ENCODE measurements at places on chromosomes 12 and 14.
A peak's percentile ranks its signal among the peaks of the same experiment; 100 is the strongest.

GRCh38 chr14:24052656-24053547 lies 1.1 kb downstream of the CARMIL3 start:
- DNase-seq, result peak; percentile 16

DNA sequence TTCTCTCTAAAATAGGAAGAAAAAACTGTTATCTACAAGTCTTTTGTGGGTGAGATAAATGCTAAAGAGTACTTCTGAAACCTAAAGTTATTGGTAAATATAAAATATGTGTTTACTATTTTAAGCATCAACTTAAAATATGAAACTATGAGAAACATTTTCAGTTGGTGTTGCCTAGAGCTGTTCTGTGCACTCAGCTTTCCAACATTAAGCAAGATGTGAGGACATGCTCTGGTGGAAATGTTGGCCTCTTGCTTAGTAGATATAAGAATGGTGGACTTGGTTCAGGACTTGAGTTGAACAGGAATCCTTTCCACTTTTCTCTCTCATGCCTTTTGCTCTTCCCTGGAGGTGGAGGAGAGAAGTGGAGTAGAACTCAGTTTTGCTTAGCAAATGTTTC lies 164.1 kb upstream of the PELI2 start:
- DNase-seq, result no peak

DNA sequence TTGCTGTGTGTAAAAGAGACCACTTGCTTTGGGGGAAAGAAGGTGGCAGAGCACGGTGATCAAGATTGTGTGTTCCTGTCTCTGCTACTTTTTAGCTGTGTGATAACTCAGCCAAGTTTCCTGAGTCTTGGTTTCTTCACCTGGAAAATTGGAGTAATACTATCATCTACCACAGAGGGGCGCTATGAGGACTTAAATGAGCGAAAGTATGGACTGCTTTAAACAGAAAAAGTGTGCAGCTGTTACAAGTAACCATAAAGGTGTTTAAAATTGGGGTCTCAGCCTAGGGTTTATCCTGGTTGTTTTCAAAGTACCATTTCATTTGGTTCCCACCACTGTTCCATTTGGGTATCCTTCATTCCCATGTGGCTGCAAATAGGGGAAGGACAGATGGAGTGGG lies 65.9 kb upstream of the WSCD2 start:
- DNase-seq, result no peak

GRCh38 chr12:25949343-25949742 lies 9.1 kb upstream of the RASSF8 start:
- DNase-seq, result no peak

DNA sequence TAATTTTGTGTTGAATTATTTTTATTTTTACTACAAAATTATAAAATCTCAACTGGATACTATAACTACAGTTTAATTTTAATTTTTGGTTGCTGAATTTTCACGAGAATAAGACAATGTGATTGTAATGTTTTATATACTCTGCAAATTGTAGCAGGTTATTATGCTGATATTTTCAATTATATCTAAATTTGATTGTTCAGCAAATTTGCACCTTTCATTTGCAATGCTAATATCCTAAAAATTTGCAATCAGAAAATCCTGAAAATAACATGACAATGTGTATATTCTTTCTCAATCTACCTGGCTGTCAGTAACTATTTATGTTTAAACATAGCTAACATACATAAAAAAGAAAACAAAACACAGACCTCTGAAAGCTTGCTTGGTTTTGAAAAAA lies 932.2 kb upstream of the LRFN5 start:
- no peak for DNase-seq

- DNase-seq, result no peak
These were observed 13.7 kb downstream of the ANKRD52 start for GRCh38 chr12:56244494-56244893.

GRCh38 chr12:53173085-53173715 lies 7.3 kb upstream of the ZNF740 start:
- DNase-seq, result no peak

GRCh38 chr12:57431654-57432188 lies 878 bp upstream of the R3HDM2 start:
- DNase-seq, result no peak

DNA sequence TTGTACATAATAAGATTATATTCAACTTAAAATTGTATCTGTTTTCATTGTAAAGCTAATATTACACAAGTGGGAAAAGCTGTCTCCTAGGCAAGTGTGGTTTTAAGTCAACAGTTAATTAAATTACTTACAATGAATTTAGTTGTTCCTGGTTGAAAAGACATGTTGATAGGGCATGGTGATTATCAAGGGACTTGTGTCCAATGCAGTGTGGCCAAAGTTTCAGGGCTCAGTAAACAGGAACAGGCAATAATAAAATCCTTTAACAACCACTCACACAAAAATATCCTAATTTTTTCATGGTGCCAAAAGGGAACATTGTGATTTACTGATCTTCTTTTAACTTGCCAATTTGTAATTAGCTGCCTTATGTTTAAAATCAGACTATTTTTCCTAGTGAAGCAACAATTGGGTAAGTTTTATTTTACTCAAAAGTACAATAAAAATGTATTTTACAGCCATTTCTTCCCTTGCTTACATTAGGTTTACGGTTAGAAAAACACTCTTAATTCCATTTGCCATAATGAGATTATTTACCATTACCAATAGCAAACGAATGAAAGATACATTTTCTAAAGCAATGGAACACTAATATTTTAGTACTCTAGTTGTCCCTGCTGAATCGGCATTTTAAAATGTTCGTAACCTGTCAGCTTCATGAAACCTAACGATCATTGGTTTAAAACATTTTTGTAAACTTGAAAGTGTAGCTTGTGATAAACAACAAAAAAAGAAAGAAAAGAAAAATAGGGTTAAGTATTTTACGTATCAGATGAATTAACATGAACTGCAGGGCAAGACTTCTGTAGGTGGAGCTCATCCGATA lies 1.8 kb upstream of the WNK1 start:
- DNase-seq, result no peak

DNA sequence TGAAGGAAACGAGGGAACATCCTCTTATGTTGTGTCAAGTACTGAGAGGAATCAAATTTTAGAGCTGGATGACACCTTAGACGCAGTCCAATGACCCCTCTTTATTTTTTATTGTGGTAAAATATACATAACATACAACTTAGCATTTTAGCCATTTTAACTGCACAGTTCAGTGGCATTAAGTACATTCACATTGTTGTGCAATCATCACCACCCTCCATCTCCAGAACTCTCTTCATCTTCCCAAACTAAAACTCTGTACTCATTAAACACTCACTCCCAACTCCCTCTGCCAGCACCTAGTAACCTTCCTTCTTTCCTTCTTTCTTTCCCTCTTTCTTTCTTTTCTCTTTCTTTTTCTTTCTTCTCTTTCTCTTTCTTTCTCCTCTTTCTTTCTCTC lies 97.2 kb upstream of the SLC24A4 start:
- no peak for DNase-seq

DNA sequence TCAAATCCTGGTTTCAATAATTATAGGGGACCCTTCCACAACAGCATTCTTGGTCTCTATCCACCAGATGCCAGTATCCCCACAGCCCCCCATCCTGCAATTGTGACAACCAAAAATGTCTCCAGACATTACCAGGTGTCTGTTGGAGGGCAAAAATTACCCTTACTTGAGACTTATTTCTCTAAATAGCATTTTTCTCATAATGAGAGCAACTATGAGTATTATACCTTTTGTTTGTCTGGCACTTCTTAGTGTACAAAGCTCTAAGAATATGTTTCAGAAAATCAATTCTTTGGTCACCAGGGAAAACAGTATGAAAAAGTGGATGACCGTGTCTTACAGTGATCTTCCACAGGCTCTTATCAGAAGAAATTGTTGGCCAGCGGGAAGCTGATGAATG lies 27.5 kb upstream of the RMST start:
- DNase-seq, result no peak

- DNase-seq, result no peak
These were observed 1.2 kb upstream of the GIT2 start for GRCh38 chr12:109997393-109997792.

GRCh38 chr12:45669093-45669492 lies 60.4 kb upstream of the ARID2 start:
- no peak for DNase-seq

GRCh38 chr12:32532951-32533350 lies 133.6 kb downstream of the FGD4 start:
- no peak for DNase-seq

- peak; percentile 16 for DNase-seq
These were observed 74.9 kb downstream of the NTF3 start for GRCh38 chr12:5506821-5507231.

DNA sequence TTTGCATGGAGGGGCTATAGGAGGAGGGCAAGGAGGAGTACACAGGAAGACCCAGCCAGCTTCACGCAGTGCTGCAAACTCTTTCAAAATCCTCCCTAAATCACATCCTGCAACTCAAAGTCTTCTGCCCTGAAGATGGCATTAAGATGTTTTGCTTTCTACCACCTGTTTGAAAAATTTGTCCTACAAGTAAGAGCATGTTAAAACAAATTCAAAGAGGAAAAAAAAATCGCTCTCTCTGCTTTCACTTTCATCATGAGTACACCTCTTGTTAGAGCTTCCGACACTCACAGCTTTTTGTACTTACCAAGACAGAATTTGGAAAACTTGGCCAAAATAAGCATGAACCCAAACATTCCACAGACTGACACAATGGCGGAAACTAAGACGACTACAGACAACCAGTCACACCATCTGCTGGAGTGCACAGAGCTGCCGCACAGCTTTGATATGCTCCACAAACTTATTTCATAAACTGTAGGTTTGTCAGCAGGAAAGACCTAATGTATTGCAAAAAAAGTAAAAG lies 21.3 kb downstream of the GCH1 start:
- peak; percentile 45 for DNase-seq

DNA sequence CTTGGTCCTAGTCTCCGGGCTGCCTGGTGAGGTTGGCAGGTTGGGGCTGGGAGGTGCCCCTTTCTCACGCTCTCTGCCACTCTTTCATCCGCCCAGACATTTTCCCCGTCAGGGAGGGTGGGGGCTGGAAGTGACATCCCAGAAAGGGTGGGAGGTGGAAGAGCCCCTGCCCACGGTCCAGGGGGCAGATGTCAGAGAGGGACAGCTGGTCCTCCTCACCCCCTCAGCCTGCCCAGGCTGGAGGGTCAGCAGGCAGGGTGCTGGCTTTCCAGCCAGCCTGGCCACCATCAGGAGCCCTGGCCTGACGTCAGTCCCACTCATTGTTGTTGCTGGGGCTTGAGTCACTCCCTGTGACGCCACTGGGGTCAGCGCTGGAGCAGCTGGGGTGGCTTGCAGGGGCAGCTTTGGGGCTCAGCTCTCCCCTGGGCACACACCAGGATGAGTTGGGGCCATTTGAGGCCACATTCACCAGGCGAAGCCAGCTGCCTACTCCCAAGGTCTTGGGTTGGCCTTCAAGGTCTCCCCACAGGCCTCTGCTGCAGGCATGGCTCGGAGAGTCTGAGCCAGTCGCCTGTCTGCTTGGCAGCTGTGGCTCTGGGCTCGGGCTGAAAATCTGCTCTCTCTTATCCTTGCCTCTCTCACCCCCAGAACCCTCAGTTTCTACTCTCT lies 5.7 kb upstream of the ATG101 start:
- DNase-seq, result no peak

DNA sequence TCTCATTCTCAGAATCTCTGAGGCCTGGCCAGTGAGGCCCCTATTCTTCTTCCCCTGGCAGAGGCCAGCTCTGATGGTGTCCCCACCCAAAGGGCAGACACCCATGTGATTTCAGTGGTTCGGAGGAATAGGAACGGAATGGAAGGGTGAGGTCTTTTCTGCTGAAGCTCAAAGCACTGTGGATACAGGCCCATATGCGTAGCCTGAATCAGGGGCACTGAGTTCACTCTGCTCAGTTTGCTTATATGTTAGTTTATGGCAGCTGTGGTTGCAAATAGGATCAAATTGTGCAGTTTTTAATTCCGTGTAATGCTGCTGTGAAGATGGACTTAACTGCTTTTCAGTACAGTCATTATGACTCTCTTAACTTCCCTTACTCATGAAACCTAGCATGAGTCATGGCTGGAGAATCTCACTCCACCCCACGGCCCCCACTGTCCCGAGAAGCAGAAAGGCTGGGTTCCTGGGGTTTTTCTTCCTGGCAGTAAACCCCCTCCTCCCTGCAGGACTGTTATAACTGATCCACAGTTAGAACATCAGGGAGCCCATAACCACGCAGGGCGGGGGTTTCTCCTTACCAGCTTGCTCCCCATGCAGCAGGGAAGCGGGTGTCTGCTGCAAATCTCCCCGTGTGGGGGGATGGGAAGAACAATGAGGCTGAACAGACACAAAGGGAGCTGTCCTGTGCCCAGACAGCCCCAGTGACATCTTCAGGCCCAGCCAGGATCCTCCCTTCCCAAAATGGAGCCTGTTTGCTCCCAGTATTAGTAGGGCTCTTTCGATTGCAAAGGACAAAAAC lies 122.7 kb downstream of the SLC38A6 start:
- DNase-seq, result no peak

DNA sequence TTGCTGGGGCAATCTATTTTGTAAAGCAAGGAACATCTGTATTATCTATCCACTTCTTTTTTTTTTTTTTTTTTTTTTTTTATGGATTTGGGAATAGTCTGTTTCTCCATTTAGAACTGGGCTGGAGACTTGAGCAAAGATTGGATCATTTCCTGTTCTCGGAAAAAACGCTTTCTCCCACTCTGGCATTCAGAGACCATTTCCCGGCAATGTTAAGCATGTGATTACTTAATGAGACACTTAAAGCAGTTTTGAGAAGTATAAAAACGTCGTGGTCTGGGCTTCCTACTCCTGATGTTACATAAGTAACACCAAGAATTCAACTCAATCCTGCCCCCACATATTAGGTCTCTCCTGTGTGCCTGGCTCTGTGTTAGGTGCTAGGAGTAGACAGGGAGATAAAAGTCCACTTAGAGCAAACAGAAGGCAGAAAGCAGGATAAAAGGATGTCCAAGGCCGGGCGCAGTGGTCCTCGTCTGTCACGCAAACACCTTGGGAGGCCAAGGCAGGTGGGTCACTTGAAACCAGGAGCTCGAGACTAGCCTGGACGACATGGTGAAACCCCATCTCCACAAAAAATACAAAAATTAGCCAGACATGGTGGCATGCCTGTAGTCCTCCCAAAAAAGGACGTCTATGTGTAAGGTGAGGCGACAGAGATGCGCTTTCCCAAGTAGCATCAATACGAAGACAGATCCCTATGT lies 152.1 kb upstream of the GSC start:
- DNase-seq, result no peak

- DNase-seq, result no peak
These were observed 6.7 kb downstream of the BTBD6 start for GRCh38 chr14:105255021-105255507.

DNA sequence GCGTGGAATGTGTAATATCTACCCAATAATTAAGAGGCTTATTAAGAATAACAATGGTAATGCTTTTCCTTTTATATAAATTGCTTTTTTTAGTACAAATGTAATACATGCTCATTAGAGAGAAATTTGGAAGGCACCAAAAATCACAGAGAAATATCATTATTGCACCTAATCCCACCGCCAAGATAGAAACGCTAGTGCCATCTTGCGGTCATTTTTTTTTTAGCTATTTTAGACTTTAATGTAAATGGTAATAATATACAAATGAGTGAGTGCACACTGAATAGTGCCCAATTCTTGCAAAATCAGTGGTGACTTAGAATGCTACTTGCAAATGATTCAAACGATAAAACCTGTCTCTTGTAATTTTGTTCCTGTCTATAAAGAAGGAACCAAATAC lies 576.8 kb upstream of the TMEM132C start:
- no peak for DNase-seq

GRCh38 chr12:101594700-101595099 lies at the start of gene MYBPC1:
Gene MYBPC1 (plus strand): TSS chr12:101594971. CDS start chr12:101595071, 100 bp downstream.
- no peak for DNase-seq

GRCh38 chr12:50633955-50634354 lies 129.2 kb downstream of the DIP2B start:
- no peak for DNase-seq

GRCh38 chr14:69716478-69717187 lies 50.3 kb upstream of the SRSF5 start:
- DNase-seq, result no peak

Data from colonic mucosa (tissue), 4 donors.